ENCODE measurements at places on chromosomes 5 and 9.
A peak's percentile ranks its signal among the peaks of the same experiment; 100 is the strongest.

- no peak for DNase-seq
Measured at GRCh38 chr9:13845460-13845859, 468.5 kb downstream of the NFIB start.

DNA sequence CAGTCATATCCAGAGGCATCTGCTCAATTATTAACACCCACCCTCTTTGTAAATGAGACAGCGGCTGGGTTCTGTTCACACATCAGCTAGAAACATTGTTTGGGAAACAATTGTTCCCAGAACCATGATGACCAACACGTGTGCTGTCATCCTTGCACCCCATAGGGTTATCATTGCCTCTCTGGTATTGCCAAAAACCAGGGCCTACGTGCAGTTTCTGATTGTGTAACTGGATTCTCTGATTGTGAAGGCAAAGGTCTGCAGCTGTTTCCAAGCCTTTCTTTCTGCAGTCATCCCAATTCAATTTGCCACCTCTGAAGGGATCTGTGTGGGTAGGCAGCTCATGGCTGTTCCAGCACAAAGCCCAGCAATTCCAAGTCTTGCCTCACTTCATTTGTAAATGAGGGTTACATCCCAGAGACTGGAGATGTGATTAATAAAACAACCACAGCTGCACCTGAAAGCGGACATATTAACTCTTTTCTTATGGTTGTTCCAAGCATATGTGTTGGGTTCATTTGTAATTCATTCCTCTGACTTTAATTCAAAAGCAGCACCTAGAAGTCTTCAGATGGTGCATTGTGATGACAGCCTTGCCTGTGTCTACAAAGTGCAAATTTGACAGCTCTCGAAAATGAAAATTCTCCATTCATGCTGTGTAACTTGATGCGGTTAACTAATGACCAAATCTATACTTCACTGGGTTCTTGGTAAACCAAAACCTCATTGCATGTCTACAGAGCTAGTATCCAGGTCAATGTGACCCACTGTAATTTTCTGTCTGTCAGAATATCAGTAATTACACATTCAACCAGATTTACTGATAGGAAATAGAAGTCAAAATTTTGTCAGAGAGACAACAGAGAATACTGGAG is 66.6 kb downstream of the YIPF5 start:
- DNase-seq, result no peak

DNA sequence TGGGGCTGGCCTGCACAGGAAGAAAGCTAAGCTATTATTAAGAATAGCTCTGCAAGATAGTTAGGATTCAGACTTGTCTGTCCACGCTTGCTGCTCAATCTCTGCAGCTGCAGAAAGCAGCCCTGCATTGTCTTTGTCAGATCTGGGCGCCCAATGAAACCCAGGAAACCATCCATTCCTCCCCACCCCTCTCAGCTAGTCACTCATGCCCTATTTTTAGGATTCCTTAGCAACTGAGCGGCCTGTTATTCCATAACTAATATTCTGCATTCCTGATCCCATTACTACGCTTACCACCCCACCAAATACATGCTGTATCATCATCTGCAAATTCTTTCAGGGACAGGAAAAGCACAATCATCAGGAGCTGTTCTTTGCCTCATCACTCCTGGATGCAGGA is 52.9 kb upstream of the APC start:
- peak; percentile 30 for DNase-seq

DNA sequence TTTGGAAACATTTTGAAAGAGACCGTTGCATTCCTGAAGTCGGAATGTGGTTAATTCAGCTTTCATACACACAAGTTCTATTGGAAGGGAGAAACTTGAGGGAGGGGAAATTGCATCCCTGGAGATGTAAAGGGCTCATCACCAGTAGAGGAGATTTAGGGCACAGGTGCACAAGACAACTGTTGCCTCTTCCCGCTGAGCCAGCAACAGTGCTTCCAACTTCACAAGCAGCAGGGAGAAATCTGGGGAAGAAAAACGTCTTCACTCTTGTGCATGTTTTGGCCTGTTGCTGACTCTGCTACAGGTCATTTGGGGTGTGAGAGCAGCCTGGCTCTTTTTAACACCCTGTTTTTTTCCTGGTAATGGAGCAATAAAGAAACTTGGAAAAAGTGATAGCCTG is 277.9 kb downstream of the GAS1 start:
- DNase-seq, result no peak

DNA sequence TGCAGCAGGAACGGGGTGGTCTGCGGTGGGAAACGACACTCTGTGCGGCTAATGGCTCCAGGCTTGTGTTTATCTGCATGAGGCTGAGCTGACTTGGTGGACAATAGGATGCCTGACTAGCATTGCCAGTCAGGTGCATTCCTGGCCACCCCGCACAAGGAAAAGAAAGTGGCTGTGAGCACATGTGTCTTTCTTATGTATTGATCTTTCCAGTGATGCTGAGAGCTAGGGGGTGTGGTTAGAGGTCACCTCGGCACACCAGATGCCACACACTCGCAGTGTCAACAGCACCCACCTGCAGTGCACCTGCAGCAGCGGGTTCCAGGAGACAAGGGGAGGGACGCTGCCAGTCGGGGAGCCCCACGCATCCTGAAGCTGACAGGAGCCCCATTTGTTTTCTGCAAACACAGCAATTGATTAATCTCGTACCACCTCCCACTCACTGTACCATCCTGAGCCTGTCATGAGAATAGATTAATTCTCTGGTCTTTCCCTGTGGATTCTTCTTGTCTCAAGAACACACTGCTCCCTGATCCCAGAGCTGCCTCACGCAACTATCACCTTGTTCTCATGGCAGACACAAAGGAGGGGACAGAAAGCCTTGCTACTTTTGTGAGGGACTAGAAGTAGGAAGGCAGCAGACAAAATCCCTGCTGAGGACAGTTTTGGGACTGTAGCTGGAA is 251.7 kb upstream of the WWC1 start:
- no peak for DNase-seq

GRCh38 chr5:157309796-157310195 is 43.9 kb downstream of the CYFIP2 start:
- no peak for DNase-seq

Data from RKO (cell line).